ENCODE measurements at places on chromosomes 16 and 17.

- DNase-seq: peak; percentile 12
Measured at GRCh38 chr17:45325810-45326209, 9.0 kb upstream of the MAP3K14 start.

DNA sequence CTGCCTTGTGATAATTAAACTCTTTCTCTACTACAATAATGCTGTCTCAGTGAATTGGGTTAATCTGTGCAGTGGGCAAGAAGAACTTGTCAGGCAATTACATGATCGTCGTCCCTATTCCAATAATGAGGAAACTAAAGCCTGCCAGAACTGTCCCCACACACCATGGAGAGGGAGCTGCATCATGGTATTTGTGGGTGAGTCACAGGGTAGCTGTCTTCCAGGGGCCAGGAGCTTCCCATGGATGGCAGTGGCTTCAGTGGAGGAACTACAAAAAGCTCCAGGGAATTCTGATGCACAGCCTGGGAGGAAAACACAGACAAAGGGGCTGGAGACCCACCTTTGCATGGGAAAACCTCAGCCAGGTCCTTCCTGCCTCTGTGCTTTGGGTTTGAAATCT lies 83.3 kb upstream of the C16orf82 start:
- DNase-seq: no peak

DNA sequence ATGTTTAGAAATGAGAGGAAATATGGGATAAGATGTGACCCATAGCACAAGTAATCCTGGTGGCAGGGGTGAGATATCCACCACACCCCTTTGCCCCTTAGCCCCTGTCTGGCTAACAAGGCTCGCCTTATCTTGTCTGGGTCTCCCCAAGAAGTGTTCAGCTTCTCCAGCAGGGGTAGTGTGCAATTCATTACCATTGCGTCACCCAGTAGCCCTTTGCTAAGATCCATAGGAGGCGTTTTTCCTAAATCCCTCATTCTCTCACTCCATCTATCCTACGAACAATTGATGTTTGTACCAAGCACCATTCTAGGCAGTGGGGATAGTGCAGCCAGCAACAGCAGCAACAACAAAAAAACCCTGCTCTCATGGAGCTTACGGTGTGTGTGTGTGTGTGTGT lies 30.8 kb downstream of the CCDC42 start:
- DNase-seq: no peak

GRCh38 chr17:17689312-17689711 lies 8.1 kb downstream of the RAI1 start:
- DNase-seq: no peak

DNA sequence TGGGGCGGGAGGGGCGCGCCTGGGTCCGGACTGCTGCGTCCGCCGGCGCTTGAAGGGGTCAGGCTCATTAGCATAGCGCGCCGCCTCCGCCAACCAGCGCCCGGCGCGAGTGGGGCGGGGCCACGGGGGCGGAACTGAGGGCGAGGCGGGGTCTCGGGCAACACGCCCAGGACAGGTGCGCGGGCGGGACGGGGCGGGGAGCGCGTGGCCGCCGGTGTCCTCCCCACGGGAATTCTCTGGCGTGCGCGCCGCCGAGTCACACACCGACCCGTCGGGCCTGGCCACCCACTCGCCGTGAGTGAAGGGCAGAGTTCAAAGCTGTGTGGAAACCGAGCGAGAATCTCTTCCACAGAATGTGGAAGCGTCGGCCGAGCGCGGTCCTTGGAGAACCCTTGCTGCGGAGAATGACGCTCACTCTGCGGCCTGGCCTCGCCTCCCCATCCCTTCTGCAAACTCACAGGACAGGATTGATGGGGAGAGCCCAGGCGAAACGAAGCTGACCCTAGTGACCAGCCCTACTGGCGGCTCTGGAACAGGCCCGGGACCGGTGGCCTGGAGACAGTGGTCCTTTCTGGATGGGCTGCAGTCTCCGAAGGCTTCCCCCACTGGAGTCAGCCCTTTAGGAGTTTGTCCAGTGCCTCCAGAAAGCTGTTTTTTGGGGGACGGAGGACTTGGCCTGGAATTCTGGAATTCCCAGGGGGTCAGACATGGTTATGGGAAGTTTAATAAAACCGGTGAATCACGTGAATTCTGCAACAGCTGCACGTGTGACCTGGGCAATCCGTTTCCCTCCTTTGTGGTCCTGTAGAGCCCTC lies at the start of gene SNAI3:
TSS of gene SNAI3 (minus strand) at position 69 of the 815 bp plus-strand sequence. CDS start 101 bp downstream, outside the sequence.
- DNase-seq: peak; percentile 91

GRCh38 chr16:3645504-3646347 lies 8.8 kb upstream of the DNASE1 start:
- DNase-seq: no peak

DNA sequence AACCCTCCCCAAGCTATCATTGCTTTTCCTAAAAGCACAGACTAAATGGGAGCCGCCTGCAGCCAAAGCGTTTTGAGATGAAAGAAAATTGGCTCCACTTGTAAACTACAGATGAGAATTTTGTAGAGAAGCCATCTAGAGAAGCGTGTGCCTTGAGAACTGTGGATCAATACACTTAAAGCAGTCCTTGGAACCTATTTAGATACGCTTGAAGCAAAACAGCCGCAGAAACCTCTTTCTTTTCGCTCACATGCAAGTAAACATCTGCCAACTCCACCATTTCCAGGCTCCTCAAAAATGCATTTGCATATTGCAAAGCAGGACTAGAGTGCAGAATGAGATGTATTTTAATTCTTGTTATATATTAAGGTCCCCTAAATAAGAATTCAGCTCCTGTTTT lies 13.1 kb downstream of the KIAA0513 start:
- no peak for DNase-seq

DNA sequence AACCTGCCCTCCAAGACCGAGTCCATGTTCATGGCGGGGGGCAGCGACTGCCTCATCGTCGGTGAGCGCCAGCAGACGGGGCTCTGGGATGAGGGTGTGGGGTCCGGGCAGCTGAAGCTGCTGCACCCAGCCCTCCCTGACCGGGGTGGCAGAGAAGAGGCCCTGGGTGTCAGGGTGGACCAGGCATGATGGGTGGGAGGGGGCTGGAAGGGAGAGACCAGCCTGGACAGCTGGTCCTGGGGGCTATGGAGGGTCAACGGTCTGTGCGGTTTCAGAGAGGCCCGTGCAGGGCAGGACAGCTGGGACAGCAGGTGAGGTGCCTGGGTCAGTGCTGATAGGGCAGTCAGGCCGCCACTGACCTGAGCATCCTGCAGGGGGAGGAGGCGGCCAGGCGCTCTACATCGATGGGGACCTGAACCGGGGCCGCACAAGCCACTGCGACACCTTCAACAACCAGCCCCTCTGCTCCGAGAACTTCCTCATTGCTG lies 13.3 kb upstream of the ATP6V0C start:
- DNase-seq: peak; percentile 37

DNA sequence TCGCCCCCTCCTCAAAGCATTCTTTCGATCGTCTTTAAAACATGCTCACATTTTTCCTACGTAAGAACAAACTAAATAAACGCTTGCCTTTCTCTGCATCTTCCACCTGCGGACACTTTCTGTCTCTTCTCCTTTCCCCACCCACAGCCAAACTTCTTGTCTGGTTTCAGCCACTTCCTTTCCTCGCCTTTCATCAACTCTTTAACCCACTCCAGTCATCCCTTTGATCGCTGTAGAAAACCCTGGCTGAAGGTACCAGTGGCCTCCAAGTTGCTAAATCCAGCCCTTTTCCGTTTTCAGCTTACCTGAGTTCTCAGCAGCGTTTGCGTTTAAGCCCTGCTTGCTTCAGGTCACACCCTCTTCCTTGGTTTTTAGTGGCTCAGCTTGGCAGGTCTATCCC lies 483 bp downstream of the RPA1 start:
- DNase-seq: no peak

DNA sequence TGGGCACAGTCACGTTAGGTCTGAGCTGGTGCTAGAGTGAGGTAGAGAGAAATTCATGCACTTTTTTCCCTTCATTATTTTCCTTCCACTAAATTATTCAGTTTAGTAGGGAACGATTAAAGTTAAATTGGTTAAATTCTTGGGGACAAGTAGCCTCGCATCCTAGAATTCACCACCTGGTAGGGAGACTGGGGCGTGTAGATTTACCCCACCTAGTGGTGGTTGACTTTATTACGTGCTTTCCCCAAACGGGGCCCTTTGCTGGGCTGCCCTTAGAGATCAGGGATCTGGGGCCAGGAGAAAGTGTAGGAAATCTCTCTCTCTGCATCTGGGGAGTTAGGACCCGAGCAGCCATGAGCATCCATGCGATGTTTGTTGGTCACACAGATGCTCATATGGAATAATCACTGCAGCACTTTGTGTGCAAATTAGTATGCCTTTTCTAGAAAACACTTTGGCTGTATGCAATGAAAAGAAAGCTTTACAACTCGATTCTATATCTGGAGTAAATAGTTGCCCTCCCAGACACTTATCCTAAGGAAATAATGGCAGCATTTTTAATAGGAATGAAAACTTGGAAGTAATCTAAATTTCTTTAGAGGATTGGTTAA lies 107.0 kb downstream of the PLCG2 start:
- DNase-seq: no peak

DNA sequence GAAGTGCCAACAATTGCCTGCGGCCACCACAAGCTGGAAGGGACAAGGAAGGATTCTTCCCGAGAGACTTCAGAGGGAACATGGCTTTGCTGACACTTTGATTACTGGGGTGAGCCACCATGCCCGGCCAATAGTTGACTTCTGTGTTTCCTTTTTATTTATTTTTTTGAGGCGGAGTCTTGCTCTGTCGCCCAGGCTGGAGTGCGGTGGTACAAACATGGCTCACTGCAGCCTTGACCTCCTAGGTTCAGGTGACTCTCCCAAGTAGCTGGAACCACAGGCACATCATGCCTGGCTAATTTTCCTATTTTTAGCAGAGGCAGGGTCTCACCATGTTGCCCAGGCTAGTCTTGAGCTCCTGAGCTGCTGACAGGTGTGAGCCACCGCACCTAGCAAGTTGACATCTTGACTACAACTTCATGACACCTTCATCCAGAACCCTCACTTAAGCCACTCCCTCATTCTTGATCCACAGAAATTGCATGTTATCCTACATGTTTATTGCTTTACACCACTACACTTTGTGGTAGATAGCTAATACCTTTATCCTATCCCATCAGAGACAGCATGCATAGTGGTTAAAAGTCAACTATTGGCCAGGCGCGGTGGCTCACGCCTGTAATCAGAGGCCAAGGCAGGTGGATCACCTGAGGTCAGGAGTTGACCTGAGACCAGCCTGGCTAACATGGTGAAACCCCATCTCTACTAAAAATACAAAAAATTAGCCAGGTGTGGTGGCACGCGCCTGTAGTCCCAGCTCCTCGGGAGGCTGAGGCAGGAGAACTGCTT lies 16.1 kb upstream of the GPRC5C start:
- DNase-seq: no peak

GRCh38 chr16:9903-10665 lies 43.3 kb downstream of the POLR3K start:
- DNase-seq: no peak

- DNase-seq: peak; percentile 23
Measured at GRCh38 chr17:81491181-81491581, 21.4 kb downstream of the ACTG1 start.

DNA sequence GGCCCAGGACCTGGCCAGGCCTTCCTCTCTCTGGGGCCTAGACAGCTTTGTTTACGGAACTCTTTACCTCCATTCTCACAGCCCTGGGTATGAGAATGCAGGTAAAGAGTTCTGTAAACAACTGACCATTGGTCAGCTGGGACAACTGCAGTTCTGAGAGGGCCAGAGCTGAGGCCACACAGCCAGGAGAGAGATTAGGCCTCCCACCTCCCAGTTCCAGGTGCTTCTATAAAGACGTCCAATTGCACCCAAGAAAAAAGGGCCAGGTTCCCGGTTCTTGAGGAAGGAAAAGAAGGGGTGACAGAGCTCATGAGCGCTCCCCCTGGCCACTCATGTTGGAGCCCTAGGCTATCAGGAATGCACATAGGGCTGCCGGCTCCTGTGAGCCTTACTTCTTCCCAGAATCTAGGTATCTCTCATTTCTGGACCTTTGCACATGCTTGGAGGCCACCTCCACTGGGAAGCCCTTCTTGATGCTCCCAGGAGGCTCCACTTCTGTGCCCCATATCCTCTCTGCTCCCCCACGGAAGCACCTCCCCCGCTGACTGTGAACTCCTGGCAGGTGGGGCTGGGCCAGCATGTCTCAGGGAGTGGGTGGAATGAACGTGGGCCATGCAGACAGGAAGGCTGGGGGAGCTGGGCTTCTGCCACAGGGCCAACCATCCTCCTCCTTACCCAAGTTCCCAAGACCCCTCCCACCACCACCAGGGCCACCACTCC lies 13.1 kb downstream of the CNGB1 start:
- no peak for DNase-seq

- no peak for DNase-seq
Measured at GRCh38 chr17:4937553-4937952, 2.3 kb downstream of the SLC25A11 start.

DNA sequence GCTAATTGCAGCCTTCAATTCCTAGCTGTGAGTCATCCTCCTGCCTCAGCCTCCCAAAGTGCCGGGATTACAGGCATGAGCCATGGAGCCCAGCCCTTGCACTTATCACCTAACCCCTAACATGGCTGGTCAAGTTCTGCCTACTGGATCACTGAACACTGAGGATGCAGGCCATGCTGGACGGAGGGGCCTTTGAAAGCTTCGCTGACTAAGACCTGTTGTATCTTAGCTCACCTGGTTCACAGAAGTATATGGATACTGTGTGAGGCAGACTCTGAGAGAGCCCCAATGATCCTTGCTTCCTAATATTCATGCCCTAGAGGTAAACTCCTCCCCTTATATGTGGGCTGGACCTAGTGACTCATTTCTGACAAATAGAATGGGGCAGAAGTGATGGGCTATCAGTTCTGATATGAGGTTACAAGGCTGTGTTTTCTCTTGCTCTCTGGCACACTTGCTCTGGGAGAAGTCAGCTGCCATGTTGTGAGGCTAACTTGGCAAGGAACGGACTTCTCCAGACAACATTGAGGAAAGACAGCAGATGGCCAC lies 11.7 kb upstream of the TMIGD1 start:
- no peak for DNase-seq

DNA sequence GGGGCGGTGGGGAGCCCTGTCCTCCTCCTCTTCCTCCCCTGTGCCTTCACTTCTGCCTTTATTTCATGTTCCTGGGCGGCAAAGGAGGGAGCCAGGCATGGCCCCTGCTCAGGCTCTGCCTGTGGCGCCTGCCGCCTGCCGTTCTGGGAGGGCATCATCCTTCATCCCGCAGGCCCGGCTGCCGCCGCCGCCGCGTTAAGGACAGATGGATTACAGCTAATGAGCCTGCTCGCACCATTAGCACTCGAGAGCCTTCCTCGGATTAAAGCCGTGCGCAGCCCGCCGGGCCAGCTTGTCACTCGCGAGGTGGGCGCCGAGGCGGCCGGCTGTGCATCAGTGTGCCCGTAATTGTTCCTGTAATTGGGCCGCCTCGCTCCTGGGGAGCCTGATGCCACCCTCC lies 127.7 kb upstream of the GSE1 start:
- no peak for DNase-seq

GRCh38 chr16:79580453-79581191 lies 19.9 kb downstream of the MAF start:
- DNase-seq: no peak

- DNase-seq: no peak
Measured at GRCh38 chr17:79955691-79956440, 79.8 kb downstream of the TBC1D16 start.

DNA sequence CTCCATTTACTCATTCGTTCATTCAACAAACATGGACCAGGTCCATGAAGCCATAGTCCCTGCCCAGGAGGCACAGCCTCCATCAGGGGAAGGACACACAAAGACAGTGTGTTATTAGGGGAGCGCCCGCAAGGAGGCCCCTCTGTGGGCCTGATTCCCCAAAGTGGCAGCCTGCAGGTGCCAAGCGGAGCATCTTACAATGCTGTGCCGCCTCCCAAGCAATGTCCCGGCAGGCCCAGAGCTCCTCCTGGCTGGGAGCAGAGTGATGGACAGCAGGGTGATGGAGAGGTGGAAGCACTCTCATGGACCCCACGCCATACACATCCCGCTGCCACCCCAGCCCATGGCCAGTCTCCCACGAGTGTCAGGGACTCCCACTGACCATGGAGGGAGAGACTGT lies 25.8 kb downstream of the TRPV1 start:
- DNase-seq: no peak
